Mesenteric fat pad (tissue), 1 donor: ENCODE measurements at places on chromosomes 2 and 18.

GRCh38 chr2:70984576-70985282 is 6.3 kb downstream of the ANKRD53 start:
- DNase-seq, result peak; percentile 93

GRCh38 chr2:127577973-127578372 is 42.5 kb downstream of the MYO7B start:
- peak; percentile 77 for DNase-seq

GRCh38 chr2:5442736-5443135 is 249.4 kb upstream of the SOX11 start:
- DNase-seq, result no peak

DNA sequence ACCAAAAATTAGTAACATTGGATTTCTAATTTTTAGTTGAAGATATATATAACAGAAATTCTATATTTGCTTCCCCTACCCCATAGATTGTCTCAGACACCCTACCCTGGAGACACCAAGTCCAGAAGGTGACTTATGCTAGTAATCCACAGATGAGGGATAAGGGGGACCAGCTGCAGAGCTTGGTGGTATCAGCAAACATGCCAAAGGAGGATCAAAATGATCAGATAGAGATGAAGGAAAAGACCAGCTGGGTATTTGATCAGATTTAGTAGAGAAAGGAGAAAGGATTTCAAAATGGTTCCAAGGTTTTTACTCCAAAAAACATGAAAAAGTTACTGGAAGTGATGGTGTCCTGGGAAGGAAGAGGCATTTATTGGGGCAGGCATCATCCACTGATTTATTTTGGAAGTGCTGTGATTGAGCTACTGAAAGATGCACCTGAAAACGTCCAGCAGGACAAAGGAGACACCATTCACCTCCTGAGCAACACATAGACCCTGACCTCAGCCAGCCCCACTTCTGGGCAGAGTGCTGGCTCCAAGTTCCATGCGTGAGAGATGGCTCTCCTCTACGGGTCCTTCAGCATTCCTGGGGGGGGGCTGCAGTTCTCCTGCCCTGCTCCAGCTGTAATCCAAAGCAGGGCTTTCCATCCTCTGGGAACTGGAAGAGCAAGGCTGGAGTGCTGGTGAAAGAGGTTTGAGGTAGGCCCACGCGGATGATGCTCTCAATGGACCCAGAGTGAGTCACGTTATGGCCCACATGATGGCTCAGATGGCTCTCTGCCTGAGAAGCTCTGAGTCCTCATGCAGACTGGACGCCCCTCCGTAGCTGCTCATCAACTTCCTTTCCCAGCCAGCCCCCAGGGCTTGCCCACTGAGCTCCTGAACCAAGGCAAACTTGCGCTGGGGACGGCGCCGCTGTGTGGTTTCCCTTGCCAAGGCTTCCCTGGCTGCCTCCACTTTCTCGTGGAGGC is 3.7 kb upstream of the LRRFIP1 start:
- DNase-seq, result no peak

GRCh38 chr2:215368493-215368809 is 56.6 kb downstream of the ATIC start:
- no peak for DNase-seq

DNA sequence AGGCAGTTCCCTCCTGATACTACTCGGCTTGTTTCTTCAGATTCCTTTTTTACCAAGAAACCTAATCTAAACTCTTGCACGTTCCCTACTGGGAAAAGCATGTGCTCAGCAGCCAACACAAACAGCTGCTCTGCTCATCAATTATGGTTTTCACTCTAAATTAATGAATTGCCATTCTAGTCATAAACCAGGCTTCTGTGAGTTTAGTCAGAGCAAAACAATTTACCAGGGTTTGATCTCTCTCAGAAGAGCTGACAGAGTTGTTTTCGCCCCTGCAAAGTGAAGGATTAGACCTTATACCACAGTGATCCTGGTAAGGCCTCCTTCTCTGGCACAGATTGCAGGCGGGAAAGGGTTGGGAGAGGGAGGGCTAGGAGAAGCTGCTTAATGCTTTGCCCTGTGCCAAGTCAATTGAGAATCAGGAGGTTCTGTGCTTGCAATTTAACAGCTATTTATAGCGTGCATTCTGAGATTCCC is 57.2 kb downstream of the REEP1 start:
- peak; percentile 20 for DNase-seq

- no peak for DNase-seq
Observed at GRCh38 chr2:16553226-16553625, 112.4 kb downstream of the CYRIA start.

DNA sequence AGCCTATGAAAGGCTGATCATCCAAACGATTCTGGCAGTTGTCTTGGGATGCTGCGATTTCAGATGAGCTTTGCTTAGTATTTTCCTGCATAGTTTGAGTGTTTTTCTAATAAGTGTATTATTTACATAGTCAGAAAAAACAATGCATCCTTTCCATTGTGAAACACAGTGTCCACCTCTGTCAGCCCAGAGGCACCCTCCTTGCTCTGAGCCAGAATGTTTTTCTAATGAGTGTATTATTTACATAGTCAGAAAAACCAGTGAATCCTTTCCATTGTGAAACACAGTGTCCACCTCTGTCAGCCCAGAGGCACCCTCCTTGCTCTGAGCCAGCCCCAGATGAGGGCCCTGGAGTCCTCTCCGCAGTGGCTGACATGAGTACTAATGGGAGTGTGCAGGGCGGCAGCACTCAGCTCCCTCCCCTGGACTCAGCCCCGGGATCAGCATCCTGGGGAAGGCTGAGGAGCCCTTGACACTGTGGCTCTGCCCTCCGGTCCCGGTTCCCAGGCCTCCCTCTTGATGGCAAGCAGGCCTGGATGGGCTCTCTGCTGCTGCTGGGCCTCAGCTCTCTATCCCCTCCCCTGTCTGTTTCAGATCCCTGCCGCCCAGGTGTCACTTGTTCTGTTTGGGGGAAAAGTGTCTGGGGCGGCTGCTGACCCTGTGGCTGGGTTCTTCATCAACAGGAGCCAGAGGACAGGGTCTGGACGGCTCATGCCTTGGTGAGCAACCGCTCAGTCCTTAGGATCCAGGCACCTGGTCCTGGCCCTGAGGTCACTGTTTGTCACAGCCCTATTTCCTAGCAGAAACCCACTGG is 5.9 kb downstream of the MFSD2B start:
- no peak for DNase-seq

DNA sequence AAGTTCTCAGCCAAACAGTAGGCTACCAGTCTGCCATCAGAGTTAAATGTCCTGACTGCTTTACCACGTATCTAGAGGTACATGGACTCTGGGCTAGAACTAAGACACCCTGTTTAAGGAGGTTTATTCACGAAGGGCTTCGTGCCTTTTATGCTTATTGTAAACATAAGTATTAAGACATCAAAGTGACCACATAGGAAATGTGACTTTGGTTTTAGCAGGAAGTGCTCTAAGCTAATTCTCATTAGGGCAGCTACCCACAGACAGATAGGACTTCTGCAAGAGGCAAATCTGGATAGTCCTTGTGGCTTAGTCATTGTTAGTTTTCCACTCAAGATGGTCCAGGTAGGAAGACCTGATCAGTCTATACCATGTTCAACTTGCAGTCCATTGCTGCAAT is 233.3 kb upstream of the MGAT5 start:
- no peak for DNase-seq

GRCh38 chr18:63119647-63120046 is 199.9 kb downstream of the BCL2 start:
- no peak for DNase-seq

- no peak for DNase-seq
Observed at GRCh38 chr18:10775026-10775425, 249.2 kb downstream of the NAPG start.

- no peak for DNase-seq
Observed at GRCh38 chr2:221494556-221494955, 77.5 kb downstream of the EPHA4 start.

GRCh38 chr18:21903709-21904108 is 163.1 kb downstream of the MIB1 start:
- no peak for DNase-seq

- DNase-seq, result no peak
Observed at GRCh38 chr2:207334301-207334623, 168.5 kb upstream of the KLF7 start.

DNA sequence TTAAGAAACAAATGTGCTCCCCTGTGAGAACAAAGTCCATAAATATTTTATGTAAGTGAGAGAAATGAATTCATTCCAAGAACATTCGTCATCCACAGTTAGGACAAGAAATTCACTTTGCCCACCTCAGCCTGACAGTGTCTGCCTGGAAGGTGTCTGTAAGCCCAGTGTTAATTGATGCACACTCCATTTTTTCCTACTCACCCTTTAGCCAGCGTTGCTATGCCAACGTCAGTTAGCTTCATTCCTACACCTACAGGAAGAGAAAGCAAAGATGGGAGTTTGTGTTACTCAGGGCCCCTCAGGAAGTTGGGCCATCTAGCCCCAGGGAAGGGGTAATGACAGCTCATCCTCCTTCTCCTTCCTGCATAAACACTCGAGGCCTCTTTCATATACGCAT is 131.0 kb downstream of the ALPK2 start:
- no peak for DNase-seq

DNA sequence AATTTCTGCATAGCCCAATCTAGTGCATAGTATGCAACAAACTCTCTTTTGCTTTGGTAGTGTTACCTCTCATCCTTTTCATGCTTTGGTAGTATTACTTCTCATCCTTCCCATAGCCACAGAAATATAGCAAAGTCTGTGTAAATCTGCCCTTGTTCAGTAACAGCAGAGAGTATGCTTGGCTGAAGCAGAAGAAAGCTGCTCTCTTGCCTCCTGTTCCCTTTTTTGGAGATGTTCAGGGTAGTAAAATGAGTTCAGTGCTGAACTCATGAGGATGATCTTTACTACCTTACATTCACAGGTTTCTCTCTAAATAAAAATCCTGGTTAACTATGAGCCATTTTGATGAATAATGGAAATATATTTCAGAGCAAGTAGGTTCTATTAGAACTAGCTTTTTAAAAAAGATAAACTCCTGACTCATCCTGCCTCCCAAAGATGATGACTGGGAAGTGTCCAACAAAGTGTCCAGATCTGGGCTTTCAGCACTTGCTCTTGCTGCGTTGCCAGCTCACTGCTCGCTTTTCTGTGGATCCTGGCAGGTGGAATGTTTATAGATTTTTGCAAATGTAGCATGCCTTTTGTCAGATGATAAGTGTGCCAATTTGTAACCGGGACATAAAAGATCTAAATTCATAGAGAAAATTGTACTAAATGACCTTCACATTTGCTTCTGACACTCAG is 29.4 kb upstream of the CHMP3 start:
- DNase-seq, result no peak

DNA sequence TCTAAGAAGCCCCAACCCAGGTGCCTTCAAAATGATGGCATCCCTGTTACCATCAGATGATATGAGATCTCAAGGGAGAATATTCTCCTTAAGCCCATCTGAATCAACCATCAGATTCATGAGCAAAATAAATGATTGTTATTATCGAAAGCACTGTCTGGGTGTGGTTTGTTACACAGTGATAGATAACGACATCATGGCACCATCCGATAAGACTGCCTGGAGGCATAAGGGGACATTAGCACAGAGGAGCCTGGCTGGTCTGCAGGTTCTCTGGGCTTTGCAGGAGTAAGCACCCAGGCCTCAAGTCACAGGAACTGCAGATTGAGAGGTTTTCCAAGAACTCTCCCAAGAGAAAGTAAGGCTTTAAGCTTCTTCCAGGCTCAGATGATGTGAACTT is 15.6 kb downstream of the BMP10 start:
- no peak for DNase-seq

DNA sequence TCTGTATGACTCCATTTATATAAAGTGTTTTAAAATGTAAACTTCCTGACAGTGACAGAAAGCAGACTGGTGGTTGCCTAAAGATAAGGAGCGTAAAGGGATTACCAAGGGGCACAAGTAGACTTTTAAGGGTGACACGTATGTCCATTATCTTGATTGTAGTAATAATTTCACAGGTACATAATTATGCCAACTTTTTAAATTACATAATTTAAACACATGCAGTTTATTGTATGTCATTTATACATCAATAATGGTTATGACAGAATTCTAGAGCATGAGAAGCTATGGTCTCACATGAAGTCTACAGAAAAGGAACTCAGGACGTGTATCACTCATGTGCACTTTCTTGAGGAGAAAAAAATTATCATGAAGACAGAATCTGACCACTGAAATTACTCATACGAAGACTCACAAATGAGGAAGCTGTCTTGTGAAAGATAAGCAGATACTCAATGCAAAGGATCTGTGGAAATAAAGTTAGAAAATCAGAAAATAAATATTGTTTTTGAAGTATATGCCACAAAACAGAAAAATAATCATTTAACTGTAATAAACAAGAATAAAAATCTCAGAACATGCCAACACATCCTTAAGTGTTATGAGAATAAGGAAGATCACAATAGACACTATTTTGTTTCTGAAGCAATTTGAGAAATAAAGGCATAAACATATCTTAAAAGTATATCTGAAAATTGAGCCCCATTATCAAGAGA is 84.4 kb downstream of the TMEM131 start:
- DNase-seq, result no peak
